Umbilical cord (tissue), 2 donors: ENCODE measurements at places on chromosomes 3 and 15. TPM values are rescaled to one million over a fixed set of nuclear protein-coding genes. Genes with fewer than 3 reads are reported as not detected.

DNA sequence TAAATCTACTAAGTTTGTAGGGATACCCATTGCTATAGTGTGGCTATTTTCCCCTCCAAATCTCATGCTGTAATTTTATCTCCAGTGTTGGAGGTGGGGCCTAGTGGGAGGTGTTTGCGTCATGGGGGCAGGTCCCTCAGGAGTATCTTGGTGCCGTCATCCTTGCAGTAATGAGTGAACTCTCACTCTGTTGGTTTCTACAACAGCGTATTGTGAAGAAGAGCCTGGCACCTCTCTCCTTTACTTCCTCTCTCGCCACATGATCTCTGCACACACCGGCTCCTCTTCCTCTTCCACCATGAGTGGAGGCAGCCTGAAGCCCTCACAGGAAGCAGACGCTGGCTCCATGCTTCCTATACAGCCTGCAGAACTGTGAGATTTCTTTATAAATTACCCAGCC is 34.0 kb upstream of the TRPM1 start:
- DNase-seq, result no peak

GRCh38 chr3:190322604-190323245 is 479 bp upstream of the CLDN1 start:
- DNase-seq, result no peak

- DNase-seq, result no peak
Measured at GRCh38 chr15:42808913-42809312, 72.0 kb upstream of the CDAN1 start.

DNA sequence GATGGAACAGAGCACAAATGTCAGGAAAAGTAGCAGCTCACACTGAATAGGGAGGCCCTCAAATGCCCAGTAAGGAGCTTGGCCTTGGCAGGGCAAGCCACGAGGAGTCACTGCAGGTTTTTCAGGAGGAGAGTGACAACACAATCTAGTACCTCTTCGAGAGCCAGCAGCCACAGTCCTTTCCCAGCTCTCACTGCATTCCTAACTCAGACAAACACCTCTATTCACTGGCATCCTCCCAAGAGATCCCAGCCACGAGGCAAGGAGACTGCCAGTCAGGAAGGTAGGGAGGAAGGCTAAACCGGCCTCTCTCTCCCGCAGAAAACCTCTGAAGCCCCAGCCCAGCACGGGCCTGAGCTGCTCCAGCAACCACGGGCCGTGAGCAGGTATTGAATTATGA is 146.0 kb upstream of the SMAD3 start:
- no peak for DNase-seq

DNA sequence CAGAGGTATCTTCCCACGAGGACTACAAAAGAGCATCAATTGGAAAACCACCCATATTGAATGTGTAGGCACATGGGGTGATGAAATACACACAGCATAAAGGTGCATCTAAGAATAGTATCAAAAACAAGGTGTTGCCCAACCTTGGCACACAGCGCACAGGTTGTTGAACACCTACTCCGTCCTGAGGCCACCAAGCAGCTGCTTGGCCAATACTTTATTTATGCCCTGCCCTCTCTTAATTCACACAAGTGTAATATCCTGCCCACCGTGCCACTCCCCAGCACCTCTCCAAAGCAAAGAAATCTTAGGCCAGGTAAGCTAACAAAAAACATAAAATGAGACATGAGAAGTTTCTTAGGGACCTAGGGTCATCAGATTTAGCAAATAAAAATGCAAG is 31.2 kb downstream of the WWTR1 start:
- no peak for DNase-seq

DNA sequence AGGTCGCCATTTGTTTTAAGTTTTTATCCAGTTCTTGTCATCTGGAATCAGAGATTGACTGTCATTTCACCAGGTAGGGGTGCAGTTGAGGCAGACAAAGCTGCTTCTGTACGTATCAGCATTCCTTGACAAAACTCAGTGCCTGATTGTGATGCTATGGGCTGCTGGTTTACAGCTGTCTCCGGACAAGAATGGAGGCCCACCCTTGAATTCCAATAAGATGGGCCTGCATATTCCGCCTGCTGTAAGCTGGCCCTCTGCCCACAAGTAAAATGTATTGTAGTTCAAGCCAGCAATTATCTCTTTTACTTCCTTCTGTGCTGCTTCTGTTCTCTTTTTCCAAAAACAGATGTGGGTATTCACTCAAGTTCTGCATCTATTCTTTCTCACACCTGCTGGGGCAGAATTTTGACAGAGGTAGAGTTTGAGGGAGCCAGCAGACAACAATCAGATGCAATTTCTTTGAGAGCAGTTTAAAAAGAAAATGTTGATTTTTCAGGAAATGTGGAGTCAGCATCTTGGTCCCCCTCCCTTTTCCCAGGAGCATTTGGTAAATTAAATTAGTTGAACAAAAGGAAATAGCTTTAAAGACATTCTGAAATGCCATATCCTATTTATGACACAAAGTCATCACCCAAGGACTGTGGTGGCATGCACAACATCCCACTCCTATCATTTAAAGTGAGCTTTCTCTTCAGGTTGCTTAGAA is 53.5 kb downstream of the IQCH start:
- no peak for DNase-seq

GRCh38 chr3:29936054-29936453 is 655.2 kb downstream of the RBMS3 start:
- DNase-seq, result no peak

NAALADL2 gene
- 62.6 TPM for total RNA-seq

CSK gene
- 10.1 TPM for total RNA-seq

PLXNB1 gene
- total RNA-seq, result 68.6 TPM

CMTM7 gene
- 2.9 TPM for total RNA-seq
